ENCODE measurements at places on chromosomes 16 and 17.
A peak's percentile ranks its signal among the peaks of the same experiment; 100 is the strongest.

DNA sequence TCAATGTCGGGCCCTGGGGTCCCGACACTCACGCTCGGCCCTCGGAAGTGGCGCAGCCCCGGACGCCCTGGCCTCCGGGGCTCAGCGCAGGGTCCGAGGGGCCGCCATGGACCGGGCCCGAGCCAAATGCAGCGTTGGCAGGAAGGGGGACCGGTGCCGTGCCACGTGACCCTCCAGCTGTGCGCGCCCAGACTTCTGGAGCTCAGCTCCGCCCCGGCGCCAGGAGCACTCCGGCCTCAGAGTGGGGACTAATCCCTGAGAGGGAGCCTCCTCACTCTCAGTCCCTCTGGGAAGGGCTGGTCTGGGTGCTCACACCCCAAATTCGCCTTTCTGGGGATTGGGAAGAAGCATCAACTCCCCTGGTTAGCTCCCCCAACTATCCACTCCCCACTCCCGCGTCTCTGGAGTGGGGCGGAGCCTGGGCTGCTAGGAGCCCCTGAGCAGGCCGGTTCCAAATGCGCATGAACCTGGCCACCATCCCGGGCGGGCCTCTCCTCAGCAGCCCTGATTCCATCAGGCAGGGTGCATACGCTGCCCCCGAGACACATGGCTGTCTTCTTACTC lies at the start of gene B3GNT9:
Gene B3GNT9 (minus strand): TSS at position 166 of the 564 bp plus-strand sequence. CDS start 513 bp downstream, outside the sequence.
- DNase-seq: peak; percentile 85

GRCh38 chr17:50205111-50205962 lies 3.9 kb upstream of the COL1A1 start:
- no peak for DNase-seq

GRCh38 chr17:83082909-83083367 lies 3.5 kb downstream of the METRNL start:
- DNase-seq: no peak

GRCh38 chr17:15380446-15380845 lies 39.0 kb upstream of the TEKT3 start:
- DNase-seq: no peak

DNA sequence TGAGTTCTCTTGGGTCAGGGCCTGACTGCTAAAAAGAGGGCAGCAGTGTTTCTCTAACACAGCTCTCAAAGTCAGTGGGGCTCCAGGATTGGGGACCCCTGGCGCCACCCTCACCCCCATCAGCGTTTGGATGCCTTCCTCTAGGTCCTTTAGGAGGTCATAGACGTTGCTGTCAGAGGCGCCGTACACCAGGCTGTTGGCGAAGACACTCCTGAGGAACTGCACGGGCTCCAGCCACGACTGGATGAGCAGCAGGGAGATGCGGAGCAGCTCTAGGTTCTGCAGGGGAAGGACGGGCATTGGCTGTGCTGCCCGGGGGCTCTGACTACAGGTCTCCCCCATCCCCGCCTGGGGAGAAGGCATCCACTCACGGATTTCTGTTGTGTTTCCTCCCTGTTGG lies 993 bp downstream of the GH1 start:
- DNase-seq: no peak

DNA sequence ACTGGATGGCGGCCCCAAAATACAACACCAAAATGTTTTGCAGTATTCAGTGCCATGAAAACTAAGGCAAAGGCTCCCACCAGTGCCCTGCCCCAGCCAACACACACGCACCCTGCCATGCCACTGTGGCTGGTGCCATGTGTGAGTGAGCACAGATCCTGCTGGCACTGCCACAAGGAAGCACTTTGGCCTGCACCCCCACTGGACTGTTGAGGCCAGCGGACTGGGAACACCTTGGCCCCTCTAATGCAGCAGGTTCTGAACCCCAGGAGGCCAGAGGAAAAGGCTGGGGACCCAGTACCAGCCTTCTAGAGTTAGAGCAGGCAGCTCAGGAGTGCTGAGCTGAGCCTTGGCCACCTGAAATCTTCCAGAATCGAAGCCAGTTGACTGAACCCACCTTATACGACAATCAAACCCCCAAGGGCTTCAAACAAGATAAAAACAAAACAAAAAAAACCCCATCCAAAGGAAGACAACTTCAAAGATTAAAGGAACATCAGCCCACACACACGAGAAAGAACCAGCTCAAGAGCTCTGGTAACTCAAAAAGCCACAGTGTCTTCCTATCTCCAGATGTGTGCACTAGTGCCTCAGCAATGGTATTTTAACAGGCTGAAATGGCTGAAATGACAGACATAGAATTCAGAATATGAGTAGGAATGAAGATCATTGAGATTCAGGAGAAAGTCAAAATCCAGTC lies 21.5 kb downstream of the NLRP1 start:
- DNase-seq: no peak

DNA sequence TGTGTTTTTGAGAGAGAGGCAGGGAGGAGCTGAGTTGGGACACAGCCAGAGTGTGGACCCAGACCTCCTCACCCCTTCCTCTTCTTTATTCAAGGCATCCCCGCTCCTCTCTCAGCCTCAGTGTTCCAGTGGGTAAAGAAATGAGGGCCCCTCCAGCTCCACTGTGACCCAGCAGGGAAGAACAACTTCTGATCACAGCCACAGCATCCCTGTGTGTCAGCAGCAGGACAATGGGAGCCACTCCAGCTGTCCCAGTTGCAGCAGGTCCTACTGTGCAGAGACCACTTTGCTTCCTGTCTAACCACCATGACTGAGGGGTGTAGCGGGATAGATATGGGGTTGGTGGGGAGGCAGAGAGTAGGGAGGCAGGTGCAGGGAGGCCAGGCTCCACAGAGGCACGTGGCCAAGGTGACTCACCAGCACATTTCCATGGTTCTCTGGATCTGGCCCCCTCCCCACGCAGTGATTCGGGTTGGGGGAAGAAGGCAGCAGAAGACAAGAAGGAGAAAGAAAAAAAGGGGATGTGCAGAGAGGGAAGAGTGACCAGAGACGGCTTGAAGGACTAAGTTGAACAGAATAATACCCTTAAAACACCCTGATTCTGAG lies 24.5 kb downstream of the PIK3R5 start:
- no peak for DNase-seq

DNA sequence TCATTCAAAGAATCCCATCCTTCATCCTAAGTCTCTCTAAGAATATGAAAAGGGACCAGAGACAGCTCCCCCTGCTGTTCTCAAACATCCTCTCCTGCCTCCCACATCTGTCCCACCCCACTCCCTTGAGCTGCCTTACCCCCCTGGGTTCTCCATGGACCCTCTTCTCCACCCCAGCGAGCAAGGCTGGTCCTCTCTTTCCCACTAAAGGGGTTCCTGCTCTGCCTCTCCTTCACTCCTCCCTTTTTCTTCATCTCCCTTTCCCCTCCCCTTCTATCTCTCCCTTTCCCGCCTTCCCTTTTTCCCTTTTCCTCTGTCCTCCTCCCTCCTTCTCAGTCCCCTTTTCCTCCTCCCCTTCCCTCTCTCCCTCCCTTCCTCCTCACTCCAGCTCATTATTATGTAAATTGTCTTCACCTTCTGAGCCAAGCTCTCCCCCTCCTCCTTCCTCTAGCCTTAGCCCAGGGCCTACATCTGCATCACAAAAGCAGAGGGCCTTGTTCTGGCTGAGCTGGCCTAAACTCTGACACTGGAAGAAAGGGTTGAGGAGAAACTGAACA lies 90.0 kb downstream of the GNAO1 start:
- peak; percentile 27 for DNase-seq

- no peak for DNase-seq
Observed at GRCh38 chr16:73206151-73206707, 158.3 kb upstream of the ZFHX3 start.

DNA sequence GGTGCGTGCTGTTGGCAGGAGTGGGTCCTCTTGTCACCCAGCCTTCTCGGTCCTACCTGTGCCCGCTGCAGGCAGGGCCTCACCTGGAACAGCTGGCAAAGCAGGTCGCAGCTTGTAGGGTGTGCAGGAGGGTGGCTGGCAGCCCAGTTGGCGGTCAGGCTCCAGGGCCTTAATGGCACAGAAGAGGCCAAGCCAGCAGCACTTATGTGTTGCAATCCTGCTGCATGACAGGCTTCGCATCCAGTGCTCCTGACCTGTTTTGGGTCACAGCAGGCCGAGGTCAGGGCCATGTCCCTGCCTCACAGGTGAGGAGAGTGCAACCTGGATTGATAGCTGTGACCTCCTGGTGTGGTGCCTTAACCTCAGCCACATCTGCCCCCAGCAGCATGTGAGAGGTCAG lies 31.9 kb downstream of the ZC3H18 start:
- no peak for DNase-seq

- no peak for DNase-seq
Observed at GRCh38 chr16:28069971-28070794, 6.7 kb upstream of the GSG1L start.

DNA sequence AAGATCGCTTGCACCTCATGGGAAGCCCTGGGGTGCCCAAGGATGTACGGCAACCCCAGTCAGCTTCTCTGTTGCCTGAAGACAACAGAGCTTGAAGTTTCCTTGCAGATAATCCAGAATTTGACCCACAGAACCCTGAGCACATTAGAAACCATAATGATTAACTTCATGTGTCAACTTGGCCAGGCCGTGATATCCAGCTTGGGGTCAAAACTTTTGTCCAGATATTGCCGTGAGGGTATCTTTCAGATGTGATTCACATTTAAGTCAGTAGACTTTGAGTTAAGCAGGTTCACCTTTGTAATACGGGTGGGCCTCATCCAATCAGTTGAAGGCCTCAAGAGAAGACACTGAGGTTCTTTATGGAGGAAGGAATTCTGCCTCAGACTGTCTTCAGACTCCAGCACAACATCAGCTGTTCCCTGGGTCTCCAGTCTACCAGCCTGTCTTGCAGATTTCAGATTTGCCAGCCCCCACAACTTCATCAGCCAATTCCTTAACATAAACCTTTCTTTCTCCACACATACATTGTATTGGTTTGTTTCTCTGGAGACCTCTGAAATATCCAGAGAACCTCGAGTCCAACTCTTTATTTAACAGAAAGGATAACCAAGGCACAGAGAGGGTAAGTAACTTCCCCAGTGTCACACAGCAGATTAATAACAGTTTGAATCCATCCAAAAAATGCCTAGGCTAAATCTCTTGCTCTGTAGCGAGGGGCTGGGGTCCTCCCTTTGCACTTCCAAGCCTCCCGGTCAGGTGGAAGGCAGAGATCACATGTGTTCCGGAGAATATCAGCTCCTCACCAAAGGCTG lies 171.1 kb downstream of the SALL1 start:
- DNase-seq: no peak

DNA sequence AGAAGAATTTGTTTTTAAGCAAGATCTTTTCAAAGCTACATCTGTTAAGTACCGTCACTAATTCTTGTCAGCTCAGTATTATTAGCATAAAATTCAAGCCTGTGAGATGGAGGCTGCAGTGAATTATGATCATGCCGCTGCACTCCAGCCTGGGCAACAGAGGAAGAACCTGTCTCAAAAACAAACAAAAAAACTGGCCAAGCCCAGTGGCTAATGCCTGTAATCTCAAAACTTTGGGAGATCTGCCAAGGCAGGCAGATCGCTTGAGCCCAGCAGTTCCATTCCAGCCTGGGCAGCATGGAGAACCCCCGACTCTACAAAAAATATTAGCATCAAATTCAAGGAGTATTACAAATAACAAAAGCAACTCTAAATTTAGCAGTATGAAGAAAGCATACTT lies 88.0 kb downstream of the STXBP4 start:
- DNase-seq: peak; percentile 6

DNA sequence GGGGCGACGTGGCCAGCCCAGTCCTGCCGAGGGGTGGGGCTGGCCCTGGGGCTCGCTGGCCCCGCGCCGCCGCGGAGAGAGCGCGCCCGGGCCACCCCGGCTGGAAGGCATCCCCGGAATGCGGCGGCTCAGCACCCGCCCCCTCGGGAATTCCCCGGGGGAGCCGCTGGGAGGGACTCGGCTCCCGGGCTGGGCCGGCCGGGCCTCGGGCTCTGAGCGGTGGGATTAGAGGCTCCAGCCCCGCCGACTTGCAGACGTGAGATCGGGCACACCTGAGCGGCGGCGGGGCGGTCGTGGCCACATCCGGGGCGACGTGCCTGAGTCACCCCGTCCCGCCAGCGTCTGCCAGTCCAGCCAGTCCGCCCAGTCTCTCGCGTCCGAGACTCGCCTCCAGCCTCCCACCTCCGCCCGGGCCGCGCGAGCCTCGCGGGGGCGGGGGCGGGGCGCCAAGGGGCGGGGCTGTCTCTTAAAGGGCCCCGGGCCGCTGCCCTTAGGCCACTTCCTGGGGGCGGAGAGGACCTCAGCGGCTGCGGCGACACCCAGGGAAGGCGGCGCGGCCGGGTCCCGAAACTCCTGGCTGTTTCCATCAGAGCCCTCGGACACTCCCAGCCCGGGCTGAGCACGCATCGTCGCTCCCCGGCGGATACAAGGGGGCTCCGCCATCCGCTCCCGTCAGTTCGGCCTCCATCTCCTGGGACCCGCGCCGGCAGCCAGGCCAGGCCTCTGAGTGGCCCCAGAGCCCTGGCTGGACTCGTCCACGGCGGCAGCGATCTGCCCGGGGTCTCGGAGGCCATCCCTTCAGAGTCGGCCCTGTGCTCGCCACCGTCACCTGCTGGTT lies at the start of gene KCTD11:
Gene KCTD11 (plus strand): TSS at position 498 of the 838 bp plus-strand sequence.
- DNase-seq: peak; percentile 29

DNA sequence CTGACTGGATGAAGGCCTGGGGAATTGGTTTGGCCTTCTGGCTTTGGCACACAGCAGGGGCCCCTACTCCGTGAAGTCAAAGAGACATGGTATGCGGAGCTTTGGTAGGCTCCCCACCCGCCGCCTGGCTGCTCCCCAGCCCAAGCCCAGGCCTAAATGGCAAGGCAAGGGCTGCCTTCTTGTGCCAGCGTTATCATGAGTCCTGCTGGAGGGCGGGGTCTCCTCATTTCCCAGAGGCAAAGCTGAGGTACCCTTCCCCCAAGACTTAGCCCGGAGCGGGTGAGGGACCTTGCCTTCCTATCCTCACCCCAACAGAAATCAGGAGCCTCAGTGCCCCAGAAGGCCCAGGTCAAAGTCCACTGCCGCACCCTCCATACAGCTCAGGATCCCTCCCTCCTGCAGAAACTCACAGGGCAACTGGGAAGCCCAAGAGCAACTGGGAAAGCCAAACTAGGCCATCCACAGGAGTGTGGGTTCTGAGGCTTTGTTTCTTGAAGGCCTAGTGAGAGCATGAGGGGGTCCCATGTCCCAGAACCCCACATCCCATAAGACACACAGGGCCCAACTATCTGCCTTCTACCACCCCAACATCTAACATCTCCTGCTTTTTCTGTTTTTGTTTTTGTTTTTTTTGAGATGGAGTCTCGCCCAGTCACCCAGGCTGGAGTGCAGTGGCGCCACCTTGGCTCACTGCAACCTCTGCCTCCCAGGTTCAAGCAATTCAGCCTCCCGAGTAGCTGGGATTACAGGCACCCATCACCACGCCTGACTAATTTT lies 9.3 kb downstream of the PGAP3 start:
- DNase-seq: no peak

- DNase-seq: no peak
Observed at GRCh38 chr16:11194913-11195312, 61.1 kb downstream of the SOCS1 start.

- DNase-seq: no peak
Observed at GRCh38 chr17:39653316-39653661, 11.9 kb upstream of the TCAP start.

GRCh38 chr17:31470592-31470991 lies 79.1 kb downstream of the RAB11FIP4 start:
- DNase-seq: no peak
